ENCODE measurements at places on chromosomes 12 and 14. TPM values are rescaled to one million over a fixed set of nuclear protein-coding genes. Genes with fewer than 3 reads are reported as not detected.

The ATXN3 gene
- 26.7 TPM for total RNA-seq

The HSPB8 gene
- total RNA-seq, result 3.0 TPM

The AQP2 gene
- total RNA-seq, result not detected

The RASSF9 gene
- total RNA-seq, result 0.04 TPM

Measured in H9 (cell line).